ENCODE measurements at places on chromosomes 11 and 22.

DNA sequence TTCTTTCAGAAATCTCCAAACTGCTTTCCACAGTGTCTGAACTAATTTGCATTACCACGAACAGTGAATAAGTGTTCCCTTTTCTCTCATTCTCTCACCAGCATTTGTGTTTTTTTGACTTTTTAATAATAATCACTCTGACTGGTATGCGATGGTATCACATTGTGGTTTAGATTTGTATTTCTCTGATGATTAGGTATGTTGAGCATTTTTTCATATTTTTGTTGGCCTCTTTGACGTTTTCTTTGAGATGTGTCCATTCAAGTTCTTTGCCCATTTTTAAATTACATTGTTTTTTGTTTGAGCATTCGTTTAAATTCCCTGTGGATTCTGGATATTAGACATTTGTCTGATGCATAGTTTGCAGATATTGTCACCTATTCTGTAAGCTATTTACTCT is 1639.6 kb upstream of the TENM4 start:
- no peak for DNase-seq

DNA sequence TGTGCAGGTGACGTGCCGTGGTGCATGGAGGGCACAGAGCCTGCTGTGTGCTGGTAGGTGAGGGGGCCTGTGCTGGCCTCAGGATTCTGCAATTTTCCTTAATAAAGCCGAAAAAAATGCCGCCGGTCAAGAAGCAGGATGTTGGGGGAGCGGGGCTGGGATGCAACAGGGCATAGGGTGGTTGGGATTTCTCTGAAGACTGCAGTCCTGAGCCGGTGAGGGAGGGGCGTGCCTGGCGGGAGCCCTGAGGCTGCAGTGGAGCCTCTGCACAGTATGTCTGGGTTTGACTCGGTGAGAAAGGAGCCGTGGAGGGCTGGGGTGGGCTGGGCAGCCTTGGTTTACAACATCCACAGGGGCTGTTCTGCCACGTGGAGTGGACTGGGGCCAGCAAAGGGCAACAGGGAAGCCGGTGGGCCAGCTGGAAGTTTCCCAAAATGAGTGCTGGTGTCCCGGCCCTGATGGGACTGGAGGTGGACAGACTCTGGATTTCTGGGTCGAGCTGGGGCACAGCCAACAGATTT is 1.3 kb downstream of the CDHR5 start:
- DNase-seq: no peak

DNA sequence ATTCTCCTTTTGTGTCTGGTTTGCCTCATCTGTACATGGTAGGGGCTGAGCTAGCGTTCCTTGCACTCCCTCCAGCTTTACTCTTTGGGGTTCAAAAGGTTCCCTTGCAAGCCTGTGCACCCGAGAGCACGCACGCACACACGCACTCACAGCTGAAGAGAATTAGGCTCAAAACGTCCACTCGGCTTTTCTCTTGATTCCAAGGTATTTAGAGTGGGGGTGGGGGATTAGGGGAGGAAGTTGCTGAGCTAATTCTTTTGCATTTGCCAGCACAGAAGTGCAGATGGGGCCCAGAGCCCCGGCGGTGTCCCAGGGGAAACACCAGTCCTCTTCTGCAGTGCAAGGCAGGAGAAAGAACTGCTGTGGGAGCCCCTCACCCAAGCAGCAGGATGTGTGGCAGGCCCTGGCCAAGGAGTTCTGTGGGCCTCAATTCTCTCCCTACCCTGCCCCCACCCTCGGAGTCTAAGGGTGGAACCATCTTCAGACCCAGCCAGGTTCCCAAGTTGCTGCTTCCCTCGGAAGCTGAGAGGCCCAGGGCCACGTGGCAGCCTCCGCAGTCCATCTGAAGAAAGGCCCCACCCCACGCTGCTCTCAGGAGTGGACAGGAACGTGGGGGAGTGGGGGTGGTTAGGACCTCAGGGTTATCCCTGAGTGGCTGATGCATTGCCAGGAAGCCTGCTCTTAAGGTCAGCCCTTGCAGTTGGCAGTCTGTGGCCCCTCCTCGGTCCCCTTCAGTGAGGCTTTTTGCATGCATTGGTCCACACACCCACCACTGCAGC is 3.8 kb upstream of the KCNQ1OT1 start:
- DNase-seq: no peak

DNA sequence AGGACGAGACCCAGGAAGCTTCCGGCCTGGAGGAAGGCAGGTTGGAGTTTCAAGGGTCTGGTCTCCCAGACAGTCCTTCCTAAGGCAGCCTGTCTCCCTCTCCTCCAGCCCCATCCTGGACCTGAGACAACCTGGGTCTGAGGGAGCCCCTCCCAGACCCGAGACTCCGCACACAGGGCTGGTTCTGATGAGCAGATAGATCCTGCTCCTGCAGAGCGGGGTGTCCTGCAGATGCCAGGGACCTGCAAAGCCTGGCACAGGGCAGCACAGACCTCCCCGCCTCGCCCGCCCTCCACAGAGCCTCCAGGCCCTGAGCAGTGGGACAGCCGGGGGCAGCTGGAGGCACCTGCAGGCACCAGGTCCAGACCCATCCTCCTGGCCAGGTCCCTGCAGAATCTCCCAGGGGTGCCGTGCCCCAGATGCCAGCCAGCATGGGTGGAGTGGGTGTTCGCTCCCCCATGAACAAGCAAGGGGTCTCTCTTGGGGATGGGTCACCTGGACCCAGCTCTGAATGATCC is 7.8 kb downstream of the PIM3 start:
- no peak for DNase-seq

- DNase-seq: no peak
Measured at GRCh38 chr11:85114786-85115185, 512.4 kb downstream of the DLG2 start.

- DNase-seq: no peak
Measured at GRCh38 chr11:117011541-117011898, 86.7 kb downstream of the SIK3 start.

- no peak for DNase-seq
Measured at GRCh38 chr22:45648301-45649117, 23.1 kb upstream of the ATXN10 start.

DNA sequence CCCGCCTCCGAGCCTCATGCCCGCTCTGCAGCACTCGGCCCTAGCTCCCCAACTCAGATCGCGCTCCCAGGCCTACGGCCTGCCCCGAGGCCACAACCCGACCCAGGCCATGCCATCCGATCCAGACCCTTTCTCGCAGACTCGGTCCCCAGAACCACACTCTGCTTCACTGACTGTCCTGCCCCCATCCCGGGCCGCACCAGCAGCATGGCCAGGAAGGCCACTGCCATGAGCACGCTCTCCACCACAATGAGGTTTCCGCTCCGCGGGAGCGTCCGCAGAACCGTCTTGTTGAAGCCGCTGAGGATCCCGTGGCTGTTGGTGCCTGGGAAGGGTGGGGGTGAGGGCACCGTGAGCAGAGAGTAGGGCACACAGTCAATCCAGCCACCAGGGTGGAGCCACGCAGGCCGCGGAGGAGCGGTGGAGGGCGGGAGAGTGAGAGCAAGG is 6.4 kb downstream of the UNC93B1 start:
- DNase-seq: no peak

GRCh38 chr22:37519268-37520195 is at the start of gene CARD10:
TSS of gene CARD10 (minus strand) at chr22:37519415. CDS start at chr22:37519200, 215 bp downstream.
- no peak for DNase-seq

- DNase-seq: peak; percentile 63
Measured at GRCh38 chr11:66317723-66318599, 1.1 kb upstream of the CD248 start.

DNA sequence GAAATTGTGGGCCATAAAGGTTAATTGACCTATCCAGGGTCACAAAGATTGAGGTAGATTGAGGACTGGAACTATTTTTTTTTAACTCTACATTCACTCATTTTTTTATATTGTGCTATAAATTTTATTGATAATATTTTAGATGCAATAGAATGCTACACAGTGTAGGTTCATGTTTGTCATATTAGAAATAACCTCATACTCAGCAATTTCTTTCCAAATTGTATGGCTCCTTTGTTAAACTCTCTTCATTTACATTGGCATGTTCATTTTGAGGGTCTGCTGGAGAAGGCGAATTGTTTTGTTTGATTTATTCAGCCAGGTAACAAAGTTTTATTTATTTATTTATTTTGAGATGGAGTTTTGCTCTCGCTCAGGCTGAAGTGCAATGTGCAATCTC is 44.6 kb downstream of the UVRAG start:
- DNase-seq: no peak

DNA sequence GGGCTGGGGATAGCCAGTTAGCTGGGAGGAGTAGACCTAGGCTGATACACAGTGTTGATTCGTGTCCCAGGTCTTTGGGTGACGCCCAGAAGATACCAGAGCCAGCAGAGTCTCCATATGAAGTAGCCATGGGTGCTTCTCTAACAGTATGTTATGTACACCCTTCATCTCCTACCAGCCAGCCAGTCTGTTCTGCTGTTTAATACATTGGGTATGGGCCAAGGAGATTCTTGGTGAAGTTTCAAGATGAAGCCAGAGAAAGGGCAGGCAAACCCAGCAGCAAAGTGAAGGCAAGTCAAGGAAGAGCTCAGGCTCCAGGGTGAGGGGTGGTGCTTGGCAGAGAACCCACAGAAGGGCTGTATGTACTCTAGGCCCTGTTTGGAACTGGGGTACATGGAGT is 56.4 kb downstream of the PPFIBP2 start:
- DNase-seq: no peak

- DNase-seq: no peak
Measured at GRCh38 chr11:76835928-76836612, 24.6 kb upstream of the ACER3 start.

DNA sequence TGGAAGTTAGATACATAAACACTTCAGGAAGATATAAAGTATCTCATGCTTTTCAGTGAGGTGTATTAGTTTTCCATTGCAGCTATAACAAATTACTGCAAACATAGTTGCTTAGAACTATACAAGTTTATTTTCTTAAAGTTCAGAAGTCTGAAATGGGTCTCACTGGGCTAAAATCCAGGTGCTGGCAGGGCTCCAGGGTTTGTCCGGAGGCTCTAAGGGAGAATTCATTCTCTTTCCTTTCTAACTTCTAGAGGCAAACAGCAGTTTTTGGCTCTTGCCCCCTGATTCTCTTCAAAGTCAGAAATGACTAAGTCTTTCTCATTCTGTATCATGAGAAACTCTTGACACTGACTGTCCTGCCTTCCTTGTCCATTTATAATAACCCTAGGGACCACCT is 138.8 kb downstream of the AASDHPPT start:
- no peak for DNase-seq

- DNase-seq: peak; percentile 68
Measured at GRCh38 chr11:33987975-33988580, 63.5 kb upstream of the CAPRIN1 start.

GRCh38 chr11:94424662-94425061 is 23.4 kb upstream of the GPR83 start:
- no peak for DNase-seq

- no peak for DNase-seq
Measured at GRCh38 chr11:913043-913442, 2.4 kb upstream of the CHID1 start.

- DNase-seq: no peak
Measured at GRCh38 chr11:60292145-60292544, 11.7 kb downstream of the MS4A4A start.

All from activated gamma-delta T cell treated with anti-CD3 and anti-CD28 coated beads, Interleukin-2, amount 50 U/mL, for 16 hours (primary cell).